Activated T-cell treated with anti-CD3 and anti-CD28 coated beads, Interleukin-2, amount 50 U/mL, for 72 hours (primary cell): ENCODE measurements at places on chromosomes 16 and 17. TPM values are rescaled to one million over a fixed set of nuclear protein-coding genes. Genes with fewer than 3 reads are reported as not detected.
A peak's percentile ranks its signal among the peaks of the same experiment; 100 is the strongest.

GRCh38 chr17:70655176-70655958, 486.0 kb downstream of the KCNJ2 start:
- H3K27me3 ChIP-seq = no peaks in the 10 kb centered on the region
- no peak for DNase-seq

- H3K4me1 ChIP-seq = peaks cover 7% of the 10 kb centered on the region
- no peaks in the 10 kb centered on the region for H3K27me3 ChIP-seq
- no peak overlapping the region for H3K27ac ChIP-seq
- H3K4me3 ChIP-seq = no peak overlapping the region
- DNase-seq = no peak
These were observed 54.8 kb downstream of the NOG start for GRCh38 chr17:56648321-56648720.

GRCh38 chr17:82298538-82299421, 18.6 kb downstream of the CD7 start:
- peak; percentile 39 for DNase-seq
- peaks cover 96% of the 10 kb centered on the region for H3K4me1 ChIP-seq
- H3K4me3 ChIP-seq = peak overlapping the region; percentile 99
- H3K36me3 ChIP-seq = peaks cover 8% of the 10 kb centered on the region

- H3K27me3 ChIP-seq = no peaks in the 10 kb centered on the region
- H3K27ac ChIP-seq = peak overlapping the region; percentile 97
- peaks cover 9% of the 10 kb centered on the region for H3K36me3 ChIP-seq
- no peak for DNase-seq
These were observed 13.4 kb downstream of the HSPB9 start for GRCh38 chr17:42135664-42136653.

- H3K4me1 ChIP-seq = no peaks in the 10 kb centered on the region
- H3K27me3 ChIP-seq = no peaks in the 10 kb centered on the region
- no peak overlapping the region for H3K4me3 ChIP-seq
These were observed 90.3 kb downstream of the GOSR1 start for GRCh38 chr17:30567231-30568116.

DNA sequence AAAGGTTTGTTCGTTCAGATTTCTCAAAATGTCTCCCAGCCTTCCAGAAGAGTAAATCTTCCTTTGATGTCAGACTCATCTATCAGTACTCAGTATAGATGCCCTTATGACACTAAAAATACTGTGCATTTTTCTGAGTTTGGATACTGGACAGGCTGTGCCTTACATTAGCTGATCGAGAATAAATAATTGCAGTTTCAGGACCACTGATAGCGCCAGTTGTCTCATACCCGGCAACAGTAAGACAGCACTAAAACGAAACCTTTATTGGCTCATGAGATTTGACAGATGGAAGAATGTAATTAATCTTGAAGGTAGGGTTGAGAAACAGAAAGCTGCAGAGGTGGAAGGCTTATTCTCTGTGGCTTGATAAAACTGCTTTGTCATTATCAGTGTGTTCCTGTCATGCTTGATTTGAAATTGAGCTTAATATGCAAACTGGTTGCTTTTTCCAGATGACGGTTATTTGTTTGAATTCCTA, 1.2 kb downstream of the ATP6V0A1 start:
- H3K4me3 ChIP-seq = peak overlapping the region; percentile 94
- peaks cover 40% of the 10 kb centered on the region for H3K4me1 ChIP-seq
- peak; percentile 9 for DNase-seq
- H3K36me3 ChIP-seq = peaks cover 2% of the 10 kb centered on the region

- no peak overlapping the region for H3K27ac ChIP-seq
- no peaks in the 10 kb centered on the region for H3K27me3 ChIP-seq
These were observed 8.3 kb downstream of the PRSS8 start for GRCh38 chr16:31127182-31127581.

DNA sequence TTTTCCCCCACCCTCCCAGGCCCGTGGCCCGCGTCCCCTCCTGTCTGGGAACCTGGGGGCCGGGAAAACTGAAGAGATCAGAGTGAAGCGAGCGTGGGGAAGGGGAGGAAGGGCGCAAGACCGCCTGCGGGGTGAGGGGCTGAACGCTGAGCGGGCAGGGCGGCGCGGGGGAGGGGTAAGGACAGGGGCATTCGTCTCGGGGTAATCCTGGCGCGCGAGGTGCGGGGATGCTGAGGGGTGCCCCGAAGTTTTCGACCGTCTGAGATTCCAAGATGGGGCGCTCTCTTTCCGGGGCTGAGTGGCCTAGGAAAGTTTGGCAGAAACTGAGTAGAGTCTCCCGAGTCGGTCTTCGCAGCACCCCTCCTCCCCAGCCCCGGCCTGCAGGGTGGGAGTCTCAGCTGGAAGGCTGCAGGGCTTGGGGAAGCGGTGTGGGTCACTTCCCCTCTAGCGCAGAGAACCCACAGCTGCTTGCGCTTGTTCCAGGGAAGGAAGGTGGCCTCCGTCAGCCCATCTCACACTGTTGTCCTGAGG, 555 bp downstream of the TTYH2 start:
- peak overlapping the region; percentile 89 for H3K4me3 ChIP-seq
- H3K27ac ChIP-seq = no peak overlapping the region
- H3K36me3 ChIP-seq = peaks cover 5% of the 10 kb centered on the region
- peaks cover 56% of the 10 kb centered on the region for H3K4me1 ChIP-seq
- H3K27me3 ChIP-seq = no peaks in the 10 kb centered on the region

DNA sequence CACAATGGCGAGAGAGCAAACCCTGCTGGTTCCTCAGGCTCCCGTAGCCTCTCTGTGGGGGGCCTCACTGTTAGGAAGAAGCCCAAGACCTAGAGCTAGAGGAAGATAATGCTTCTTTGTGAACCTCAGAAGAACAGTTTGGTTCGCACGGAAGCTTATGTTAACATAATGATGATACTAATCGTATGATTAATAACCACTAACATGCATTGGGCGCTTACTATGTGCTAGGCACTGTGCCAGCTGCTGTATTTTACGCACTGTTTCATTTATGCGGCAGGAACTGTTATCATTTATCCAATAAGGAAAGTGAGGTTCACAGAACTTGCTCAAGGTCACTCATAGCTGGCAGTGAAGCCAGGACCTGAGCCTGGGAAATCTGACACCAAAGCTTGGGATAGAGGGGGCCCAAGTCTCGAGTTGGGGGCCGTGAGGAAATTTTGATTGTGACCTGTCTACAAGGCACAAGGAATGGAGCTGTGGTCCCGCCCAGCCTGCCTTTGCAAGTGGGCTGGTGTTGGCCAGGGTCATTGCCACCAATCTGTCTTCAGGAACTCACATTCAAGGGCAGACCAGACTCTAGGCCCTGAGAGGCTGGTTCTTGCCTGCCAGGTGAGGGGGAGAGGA, 6.8 kb downstream of the PRCD start:
- no peak overlapping the region for H3K27ac ChIP-seq
- DNase-seq = no peak
- peaks cover 13% of the 10 kb centered on the region for H3K27me3 ChIP-seq

DNA sequence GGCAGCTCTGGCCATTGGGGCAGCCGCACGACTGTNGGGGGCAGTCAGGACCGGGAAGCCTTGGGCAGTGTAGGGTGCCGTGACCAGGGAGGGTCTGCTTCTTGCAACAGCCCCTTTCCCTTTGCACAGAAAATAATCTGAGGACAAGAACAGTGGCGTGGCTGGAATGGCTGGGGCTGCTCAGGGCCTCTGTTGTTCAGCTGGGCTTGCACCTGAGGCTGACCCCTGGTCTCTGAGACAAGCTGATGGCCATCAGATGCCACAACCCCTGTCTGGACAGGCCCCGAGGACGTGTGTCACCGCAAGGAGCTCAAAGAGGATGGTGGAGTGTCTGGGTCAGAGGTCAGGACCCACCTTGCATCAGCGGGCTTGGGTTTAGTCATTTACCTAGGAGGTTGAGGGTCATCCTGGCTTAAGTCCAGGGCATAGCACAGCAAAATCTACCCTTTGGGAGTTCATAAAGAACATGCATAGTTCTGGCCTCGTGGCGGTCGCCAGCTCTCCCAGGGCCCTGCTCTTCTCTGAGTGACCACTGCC, 46.9 kb downstream of the METRNL start:
- H3K27ac ChIP-seq = no peak overlapping the region
- DNase-seq = no peak
- peaks cover 27% of the 10 kb centered on the region for H3K4me1 ChIP-seq
- H3K36me3 ChIP-seq = peaks cover 2% of the 10 kb centered on the region
- H3K27me3 ChIP-seq = peaks cover 45% of the 10 kb centered on the region

DNA sequence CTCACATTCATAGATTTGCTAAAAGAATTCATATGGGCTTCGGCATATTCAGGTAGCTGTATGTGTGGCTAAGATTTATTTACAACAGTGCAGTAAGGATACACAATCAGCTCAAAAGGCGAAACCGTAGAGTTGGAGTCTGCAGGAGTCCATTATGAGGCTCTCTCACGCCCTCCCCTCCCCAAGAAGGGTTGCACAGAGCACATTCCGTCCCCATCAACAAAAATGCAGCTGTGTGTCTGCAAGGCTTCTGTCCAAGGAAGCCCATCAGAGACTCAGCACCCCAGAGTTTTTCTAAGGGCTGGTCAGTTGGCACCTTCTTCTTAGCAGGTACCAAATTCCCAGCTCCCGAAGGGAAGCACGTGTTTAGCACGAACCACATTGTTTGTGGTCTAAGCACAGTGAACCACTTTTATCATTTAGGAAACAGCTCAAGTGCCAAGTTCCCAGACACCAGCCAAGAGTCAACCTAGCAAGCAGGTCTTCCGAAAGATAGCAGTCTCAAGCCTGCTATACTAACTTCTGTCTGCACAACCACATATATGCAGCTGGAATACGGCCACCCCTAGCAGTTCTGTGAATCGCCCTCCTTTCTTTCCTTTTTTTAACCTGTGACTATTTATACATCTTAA, 28.5 kb upstream of the MEAK7 start:
- no peak for DNase-seq
- peaks cover 11% of the 10 kb centered on the region for H3K36me3 ChIP-seq
- H3K27ac ChIP-seq = no peak overlapping the region
- peaks cover 13% of the 10 kb centered on the region for H3K4me1 ChIP-seq
- H3K27me3 ChIP-seq = no peaks in the 10 kb centered on the region

- DNase-seq = no peak
- peaks cover 14% of the 10 kb centered on the region for H3K36me3 ChIP-seq
- no peak overlapping the region for H3K27ac ChIP-seq
- no peaks in the 10 kb centered on the region for H3K27me3 ChIP-seq
These were observed 20.7 kb downstream of the GRB2 start for GRCh38 chr17:75384751-75385150.

- H3K4me3 ChIP-seq = no peak overlapping the region
- H3K36me3 ChIP-seq = peaks cover 17% of the 10 kb centered on the region
- H3K27me3 ChIP-seq = no peaks in the 10 kb centered on the region
- H3K27ac ChIP-seq = no peak overlapping the region
- DNase-seq = no peak
These were observed 212.3 kb downstream of the ZNF423 start for GRCh38 chr16:49643429-49644144.

GRCh38 chr17:27478901-27479538, 22.8 kb downstream of the KSR1 start:
- DNase-seq = no peak
- H3K36me3 ChIP-seq = peaks cover 2% of the 10 kb centered on the region
- H3K27ac ChIP-seq = no peak overlapping the region
- peaks cover 91% of the 10 kb centered on the region for H3K4me1 ChIP-seq

DNA sequence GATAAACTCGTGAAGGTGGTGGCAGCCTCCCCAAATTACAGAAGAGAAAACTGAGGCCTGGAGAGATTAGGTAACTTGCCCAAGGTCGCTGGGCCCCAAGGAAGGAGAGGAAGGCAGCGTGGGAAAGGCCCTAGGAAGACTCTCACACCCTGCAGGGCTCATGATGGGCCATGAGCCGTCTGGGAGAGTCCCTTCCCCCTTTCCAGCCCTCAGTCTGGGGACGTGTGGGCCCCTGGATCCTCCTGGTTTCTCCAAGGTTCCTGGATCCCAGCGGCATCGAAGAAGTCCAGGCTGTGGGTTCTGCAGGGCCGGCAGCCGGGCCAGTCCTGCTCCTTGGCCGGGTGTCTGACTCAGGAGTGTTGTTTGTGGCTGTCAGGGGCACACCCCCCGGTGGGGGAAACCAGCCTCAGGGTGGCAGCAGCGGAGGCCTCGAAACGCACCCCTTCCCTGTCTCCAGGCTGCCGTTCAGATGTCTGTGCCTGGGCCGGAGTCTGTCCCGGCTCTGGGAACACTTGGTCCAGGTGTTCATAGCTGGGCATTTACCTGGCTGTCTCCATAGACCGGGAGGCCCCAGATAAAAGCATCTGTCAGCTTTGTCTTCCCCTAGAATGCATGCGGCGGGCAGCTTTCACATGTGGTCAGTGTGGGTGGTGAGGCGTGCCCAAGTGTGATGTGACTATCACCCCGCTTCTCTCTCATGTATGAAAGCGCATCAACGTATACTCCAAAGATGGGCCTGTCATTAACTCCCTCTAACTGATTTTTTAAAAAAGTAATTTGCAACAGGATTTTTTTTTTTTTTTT, 3.7 kb upstream of the RAP1GAP2 start:
- peak; percentile 86 for DNase-seq
- no peaks in the 10 kb centered on the region for H3K36me3 ChIP-seq
- no peak overlapping the region for H3K27ac ChIP-seq
- peak overlapping the region; percentile 20 for H3K4me3 ChIP-seq
- peaks cover 53% of the 10 kb centered on the region for H3K4me1 ChIP-seq
- peaks cover 58% of the 10 kb centered on the region for H3K27me3 ChIP-seq

DNA sequence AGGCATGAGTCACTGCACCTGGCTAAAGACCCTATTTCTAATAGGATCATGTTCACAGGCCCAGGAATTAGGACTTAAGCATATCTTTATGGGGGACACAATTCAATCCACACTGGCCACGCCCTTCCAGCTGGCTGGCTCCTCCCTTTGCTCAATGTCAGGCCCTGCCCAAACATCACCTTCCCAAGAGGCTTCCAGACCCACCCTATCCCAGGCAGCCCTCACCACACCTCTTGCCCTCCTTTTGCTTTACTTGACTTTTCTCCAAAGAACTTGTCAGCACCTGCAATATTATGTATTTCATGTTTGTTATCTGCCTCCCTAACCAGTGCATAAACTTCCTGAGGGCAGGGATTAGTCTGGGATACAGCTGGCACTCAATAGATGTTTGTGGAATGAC, 109.6 kb upstream of the CDH5 start:
- no peaks in the 10 kb centered on the region for H3K27me3 ChIP-seq
- no peak overlapping the region for H3K27ac ChIP-seq
- no peak overlapping the region for H3K4me3 ChIP-seq
- no peaks in the 10 kb centered on the region for H3K4me1 ChIP-seq
- DNase-seq = no peak

DNA sequence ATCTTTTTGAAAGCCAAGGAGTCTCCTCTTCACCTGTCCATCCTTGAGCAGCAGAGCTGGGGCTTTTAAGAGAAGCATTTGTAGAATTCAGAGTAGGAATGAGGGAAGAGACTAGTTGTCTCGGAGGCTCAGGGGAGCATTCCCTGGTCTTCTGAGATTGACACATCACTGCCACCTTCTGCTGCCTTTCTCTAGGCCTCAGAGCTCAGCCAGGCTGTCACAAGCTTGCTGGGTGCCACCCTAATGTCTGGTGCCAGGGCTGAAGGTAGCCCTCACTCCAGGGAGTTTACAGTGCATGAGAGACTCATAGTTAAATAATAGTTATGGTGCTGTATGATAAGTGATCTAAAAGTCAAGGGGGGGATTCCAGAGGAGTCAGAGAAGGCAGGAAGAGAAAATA, 39.7 kb downstream of the B9D1 start:
- H3K27me3 ChIP-seq = peaks cover 8% of the 10 kb centered on the region
- no peak overlapping the region for H3K4me3 ChIP-seq
- H3K36me3 ChIP-seq = peaks cover 4% of the 10 kb centered on the region
- H3K27ac ChIP-seq = no peak overlapping the region

The EVPLL gene
- total RNA-seq = not detected

The TMIGD1 gene
- not detected for total RNA-seq

The TNP2 gene
- total RNA-seq = not detected

The FBXW10 gene
- 0.07 TPM for total RNA-seq

The OTOP2 gene
- not detected for total RNA-seq

The RASL10B gene
- 0.32 TPM for total RNA-seq

The DNAH17 gene
- 1.0 TPM for total RNA-seq

The ZNF286A gene
- 26.8 TPM for total RNA-seq

The SDR42E2 gene
- total RNA-seq = 0.19 TPM

The EPX gene
- not detected for total RNA-seq
